GM19239 (cell line): ENCODE measurements at places on chromosomes 1 and 21.

DNA sequence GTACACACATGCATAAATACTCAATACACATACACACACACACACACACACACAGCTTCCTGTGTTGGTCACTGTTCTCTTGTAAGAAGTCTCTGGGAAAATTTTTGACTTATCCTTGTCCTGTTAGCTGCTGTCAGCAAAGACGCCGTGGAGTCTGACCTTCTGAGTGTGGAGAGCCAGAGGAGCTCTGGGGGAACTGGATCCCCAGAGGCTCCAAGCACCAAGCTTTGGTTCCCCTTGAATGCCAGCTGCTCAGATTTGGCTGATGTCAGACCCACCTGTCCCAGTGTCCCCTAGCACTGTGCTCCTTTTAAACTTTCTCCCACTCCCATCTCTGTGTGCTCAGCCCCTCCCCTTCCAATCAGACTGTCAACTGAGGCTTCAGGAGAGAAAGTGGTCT lies 319.1 kb downstream of the CAMTA1 start:
- DNase-seq = no peak

DNA sequence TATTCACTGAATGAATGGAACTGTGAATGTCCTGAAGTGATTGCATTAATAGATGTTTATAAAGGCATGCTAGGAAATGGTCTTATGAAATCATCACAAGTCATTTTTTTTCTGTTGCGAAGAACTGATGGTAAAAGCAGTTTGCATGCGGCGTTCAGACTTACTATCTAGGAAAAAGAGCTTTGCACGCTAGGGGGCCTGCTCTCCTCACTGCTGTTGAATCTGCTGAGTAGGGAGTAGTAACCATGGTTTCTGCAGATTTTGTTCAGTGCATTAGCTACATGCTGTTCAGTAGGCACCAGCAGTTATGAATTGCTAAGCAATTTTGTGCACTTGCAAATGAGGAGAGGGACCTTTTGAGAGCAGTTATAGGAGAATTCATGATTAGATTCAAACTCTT lies 57.9 kb downstream of the CENPF start:
- no peak for DNase-seq

GRCh38 chr1:25568834-25569596 lies 25.6 kb downstream of the LDLRAP1 start:
- no peak for DNase-seq

DNA sequence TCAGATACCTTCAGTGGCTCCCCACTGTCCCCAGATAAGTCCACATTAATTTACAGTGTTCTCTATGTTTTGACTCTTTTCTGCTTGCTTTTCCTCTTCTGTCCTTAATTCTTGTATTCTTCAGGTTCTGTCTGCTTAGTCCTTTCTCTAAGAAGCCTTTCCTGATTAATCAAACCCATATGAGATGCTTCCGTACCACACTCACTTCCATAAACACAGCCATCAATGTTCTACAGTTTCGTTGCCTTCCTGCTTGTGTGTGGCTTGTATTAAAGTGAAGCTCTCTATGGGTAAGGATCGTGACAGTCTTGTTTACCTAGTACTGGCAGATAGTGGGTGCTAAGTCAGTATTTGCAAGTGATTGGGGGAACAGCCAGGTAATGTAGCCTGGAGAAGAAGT lies 75.9 kb downstream of the PRDM2 start:
- DNase-seq = no peak

DNA sequence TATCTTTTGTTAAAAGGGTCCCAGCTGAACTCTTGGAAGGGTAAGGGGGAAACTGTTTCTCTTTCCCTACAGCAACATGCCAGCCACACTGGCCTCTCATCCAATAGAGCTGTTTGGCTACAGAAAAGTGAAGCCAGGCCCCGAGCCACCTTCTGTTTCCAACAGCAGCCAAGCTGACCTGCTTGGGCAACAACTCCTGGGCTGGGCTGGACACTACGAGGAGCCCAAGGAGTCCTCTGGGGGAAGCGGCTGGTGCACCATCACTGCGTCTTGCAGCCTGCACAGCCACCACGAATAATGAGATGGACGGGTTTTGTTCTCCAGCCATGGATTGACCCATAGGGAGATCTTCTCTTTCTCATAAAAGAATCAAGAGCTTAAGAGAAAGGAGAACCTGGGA lies 624.9 kb downstream of the NPHP4 start:
- no peak for DNase-seq

GRCh38 chr1:105027838-105028471 lies 1278.3 kb downstream of the AMY1C start:
- DNase-seq = no peak

DNA sequence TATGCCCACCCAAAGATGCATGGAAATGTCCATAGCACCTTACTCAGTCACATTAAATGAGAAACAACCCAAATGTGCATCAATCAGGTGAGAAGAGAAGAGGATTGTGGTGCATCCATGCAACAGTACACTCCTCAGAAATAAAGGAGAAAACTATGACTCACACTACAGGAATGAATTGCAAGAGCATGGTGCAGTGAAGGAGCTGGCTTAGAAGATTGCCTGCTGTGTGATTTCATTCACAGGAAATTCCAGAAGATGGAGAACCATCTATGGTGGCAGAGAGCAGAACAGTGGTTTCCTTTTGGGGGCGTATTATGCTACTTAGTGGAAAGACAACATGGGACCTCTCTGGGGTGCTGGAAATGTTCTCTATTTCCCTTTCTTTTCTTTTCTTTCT lies 278.6 kb upstream of the AJAP1 start:
- no peak for DNase-seq

- DNase-seq = no peak
These were observed 26.2 kb downstream of the CAPN8 start for GRCh38 chr1:223639331-223639749.

DNA sequence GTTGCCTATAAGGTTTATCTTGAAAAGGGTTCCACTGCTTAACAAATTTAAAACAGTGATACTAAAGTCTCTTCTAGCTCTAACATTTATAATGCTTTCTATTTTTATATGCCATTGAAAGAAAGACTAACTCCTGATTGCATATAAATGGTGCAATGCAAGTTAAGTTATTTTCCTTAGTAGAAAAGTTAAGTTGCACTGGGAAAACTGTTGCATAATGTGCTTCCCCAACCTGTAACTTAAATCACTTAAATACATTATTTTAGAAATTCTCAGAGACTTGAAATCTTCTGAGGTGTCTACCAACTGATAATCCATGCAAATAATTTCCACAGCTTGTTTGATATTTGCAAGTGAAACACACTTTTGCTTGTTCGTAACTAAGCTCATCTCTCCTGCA lies 175.0 kb upstream of the HMCN1 start:
- DNase-seq = no peak

- no peak for DNase-seq
These were observed 215.8 kb upstream of the JUN start for GRCh38 chr1:58999676-59000075.

- DNase-seq = no peak
These were observed 103.5 kb upstream of the CD55 start for GRCh38 chr1:207217778-207218511.

DNA sequence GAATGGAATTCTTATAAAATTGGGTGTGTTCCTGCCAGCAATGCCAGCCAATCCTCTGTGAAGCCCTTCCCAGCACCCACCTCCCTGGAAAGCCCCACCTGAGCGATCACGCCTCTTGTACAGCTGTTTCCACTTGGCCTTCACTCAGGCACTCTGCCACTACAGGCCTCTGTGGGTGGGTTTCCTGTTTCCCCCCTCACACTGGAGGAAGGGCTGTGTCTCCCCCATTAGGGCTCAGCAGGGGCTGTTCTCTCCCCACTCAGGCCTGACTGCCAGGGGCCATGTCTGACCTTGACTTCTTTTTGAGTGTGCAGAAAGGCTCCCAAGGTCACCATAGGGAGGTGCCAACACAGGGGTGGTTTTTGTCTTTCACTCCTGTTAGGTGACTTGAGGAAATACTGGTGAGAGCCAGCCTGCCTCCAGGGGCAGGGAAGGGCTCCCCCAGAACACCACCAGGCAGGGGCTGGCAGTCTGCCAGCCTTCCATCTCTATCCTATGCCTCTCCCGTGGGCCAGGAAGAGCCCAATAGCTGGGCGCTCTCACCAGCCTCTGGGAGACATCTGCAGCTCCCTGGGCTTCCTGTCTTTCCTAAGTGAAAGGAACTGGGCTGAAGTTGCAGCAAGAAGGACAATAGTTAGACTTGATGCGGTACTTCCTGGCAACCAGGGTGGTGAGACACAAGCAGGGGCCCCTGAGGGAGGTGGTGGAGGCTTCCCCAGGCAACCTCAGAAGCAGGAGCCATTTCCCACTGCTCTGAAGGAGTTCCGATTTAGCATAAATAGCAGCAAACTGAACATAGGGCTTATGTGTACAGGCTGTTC lies 49.1 kb downstream of the ELK4 start:
- no peak for DNase-seq

DNA sequence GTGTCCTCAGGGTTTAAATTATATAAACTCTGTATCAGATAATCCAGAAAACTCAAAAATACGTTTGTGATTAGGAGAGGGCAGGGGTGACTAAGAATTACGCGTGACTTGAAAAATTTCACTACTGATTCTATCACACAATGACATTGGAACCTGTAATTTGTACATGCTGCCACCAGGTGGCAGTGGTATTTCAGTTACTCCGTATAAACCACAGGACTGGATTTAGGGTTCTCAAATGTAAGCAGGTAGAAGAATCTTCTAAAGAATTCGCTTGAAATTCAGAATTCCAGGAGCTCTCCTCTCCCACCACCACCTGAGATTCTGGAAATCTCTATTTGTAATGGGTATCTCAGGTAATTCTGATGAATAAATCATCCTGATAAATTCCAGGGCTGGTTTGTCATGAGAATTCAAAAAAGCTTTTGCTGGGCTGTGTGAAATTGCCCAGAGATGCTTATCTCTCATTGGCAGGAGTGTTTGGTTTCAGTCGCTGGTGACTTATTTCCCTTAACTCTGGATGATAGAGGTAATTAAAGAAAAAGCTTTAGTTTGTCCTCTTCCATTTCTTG lies 1.7 kb upstream of the KRTAP7-1 start:
- DNase-seq = no peak

DNA sequence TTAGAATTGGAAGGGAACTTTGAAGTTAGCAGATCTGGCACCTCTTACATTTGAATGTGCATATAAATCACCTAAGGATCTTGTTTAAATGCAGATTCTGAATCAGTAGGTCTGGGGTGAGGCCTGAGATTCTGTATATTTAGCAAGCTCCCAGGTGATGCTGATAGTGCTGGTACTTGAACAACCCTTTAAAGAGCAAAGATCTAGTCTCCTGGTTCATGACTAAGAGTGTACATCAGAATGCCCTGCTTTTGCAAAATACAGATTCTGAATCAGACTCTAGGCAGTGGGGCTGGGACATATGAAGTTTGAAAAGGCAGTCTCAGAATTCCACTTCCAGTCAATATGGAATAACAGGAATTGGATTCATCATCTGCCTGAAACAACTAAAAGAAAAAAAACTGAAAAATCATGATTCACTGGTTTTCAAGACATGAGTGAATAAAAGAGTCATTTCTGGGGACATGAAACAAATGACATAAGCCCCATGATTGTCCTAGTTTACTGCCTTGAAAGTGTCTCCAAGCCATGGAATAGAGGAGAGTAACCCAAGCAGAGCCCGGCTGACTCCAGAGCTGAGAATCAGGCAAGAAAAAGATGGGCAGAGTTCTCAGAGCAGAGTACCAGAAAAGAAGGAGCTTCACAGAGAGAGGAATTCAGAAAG lies 149.6 kb upstream of the SGIP1 start:
- DNase-seq = no peak

GRCh38 chr1:75582725-75583261 lies 28.1 kb downstream of the SLC44A5 start:
- no peak for DNase-seq

- DNase-seq = no peak
These were observed 676.6 kb downstream of the USP25 start for GRCh38 chr21:16406355-16406754.

- DNase-seq = no peak
These were observed 126.5 kb downstream of the C1orf94 start for GRCh38 chr1:34303218-34303617.

- DNase-seq = no peak
These were observed 49.0 kb downstream of the CCN1 start for GRCh38 chr1:85629532-85629920.

GRCh38 chr1:76105372-76105771 lies 30.8 kb downstream of the ST6GALNAC3 start:
- no peak for DNase-seq

DNA sequence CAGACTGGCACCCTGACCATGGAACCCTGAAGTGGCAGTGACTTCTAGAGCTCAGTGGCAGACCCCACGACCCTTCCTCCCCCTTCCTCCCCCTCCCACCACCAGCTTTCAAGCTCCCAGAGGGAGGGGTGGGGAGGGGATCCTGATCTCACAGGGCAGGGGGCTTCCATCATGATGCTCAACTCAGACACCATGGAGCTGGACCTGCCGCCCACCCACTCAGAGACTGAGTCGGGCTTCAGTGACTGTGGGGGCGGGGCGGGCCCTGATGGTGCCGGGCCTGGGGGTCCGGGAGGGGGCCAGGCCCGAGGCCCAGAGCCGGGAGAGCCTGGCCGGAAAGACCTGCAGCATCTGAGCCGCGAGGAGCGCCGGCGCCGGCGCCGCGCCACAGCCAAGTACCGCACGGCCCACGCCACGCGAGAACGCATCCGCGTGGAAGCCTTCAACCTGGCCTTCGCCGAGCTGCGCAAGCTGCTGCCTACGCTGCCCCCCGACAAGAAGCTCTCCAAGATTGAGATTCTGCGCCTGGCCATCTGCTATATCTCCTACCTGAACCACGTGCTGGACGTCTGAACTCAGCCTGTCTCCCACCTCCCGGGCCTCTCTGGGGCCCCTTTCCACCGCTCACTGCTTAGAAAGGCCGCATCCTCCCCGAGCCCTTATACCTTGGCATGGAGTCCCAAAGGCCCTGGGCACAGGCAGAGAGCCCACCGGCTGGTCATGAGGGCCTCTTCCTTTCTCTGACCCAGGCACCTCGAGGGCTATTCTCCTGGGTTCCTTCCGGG lies 3.9 kb downstream of the NHLH1 start:
- DNase-seq = no peak

GRCh38 chr1:192604979-192605620 lies 29.5 kb downstream of the RGS1 start:
- DNase-seq = no peak

DNA sequence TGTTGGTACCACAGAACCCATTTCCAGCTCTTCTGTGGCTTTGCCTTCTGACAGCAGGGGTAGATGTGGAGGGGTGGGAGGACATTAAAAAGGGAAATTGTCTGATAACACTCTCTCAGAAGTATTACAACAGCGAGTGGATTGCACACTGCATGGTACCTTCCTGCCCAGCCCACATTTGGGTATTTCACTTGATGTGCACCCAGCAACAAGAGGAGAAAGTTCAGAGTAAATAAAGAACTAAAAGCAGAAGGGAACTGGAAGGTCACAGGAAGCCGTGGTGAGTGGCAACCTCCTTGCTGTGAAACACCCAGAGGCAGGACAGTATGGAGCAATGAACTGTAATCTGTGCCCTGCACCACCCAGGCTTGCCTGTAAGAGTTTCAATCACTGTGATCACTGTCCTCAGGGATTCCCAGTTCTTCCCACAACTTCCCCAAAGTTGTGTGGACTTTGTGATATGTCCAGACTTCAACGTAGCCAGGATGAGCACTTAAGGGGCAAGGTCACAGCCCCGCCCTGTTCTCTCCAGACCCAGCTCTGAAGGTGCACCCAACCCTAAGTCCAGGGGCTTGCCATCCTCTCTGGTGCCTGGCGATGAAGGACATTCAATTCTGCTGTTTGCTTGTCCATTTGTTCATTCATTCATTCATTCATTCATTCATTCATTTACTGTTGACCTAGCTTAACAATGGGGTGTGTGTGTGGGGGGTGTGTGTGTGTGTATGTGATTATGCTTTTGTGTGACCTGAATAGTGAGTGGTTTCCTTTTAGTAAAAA lies 18.7 kb upstream of the F5 start:
- DNase-seq = no peak
